Gastroesophageal sphincter (tissue), 4 donors: ENCODE measurements at places on chromosomes 1 and 21.

GRCh38 chr1:16628361-16629111, 15.2 kb upstream of the NBPF1 start:
- no peaks in the 10 kb centered on the region for H3K27me3 ChIP-seq
- ATAC-seq: no peak
- H3K27ac ChIP-seq: no peak overlapping the region
- H3K36me3 ChIP-seq: no peaks in the 10 kb centered on the region

- ATAC-seq: peak; percentile 76
- no peak within 1 kb of the TSS for H3K27ac ChIP-seq
- H3K4me3 ChIP-seq: peak within 1 kb of the TSS; percentile 50
- no peaks in the 10 kb centered on the region for H3K4me1 ChIP-seq
- no peaks in the 10 kb centered on the region for H3K27me3 ChIP-seq
These were observed at the start of gene TSTD1 for GRCh38 chr1:161038523-161039153. Gene TSTD1, minus strand, starts transcription at chr1:161038964. Its CDS starts 75 bp downstream, at chr1:161038889.

DNA sequence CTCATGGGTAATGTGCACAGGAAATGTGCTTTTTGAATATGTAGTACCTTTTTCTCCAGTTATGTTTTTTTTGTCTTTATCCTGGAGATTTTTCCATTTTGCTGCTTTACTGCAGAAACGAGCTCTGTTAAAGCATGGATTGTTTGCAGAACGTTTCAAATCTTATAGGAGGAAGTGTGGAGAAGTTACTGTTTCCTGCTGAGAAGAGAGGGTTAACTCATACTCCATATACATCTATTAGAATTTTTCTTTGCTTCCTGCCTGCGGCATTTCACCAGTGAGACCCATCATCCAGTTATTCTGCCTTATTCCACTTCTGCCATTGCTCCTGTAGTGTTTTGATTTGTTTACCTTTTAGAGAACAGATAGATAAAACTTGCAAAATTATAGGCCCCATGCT, 2.0 kb downstream of the RPRD2 start:
- peak overlapping the region; percentile 95 for H3K4me3 ChIP-seq
- peaks cover 58% of the 10 kb centered on the region for H3K4me1 ChIP-seq
- no peak for ATAC-seq

- no peak overlapping the region for H3K4me3 ChIP-seq
- no peaks in the 10 kb centered on the region for H3K4me1 ChIP-seq
- ATAC-seq: no peak
- no peaks in the 10 kb centered on the region for H3K27me3 ChIP-seq
- H3K27ac ChIP-seq: no peak overlapping the region
These were observed 314.9 kb downstream of the KIF26B start for GRCh38 chr1:245469734-245470133.

DNA sequence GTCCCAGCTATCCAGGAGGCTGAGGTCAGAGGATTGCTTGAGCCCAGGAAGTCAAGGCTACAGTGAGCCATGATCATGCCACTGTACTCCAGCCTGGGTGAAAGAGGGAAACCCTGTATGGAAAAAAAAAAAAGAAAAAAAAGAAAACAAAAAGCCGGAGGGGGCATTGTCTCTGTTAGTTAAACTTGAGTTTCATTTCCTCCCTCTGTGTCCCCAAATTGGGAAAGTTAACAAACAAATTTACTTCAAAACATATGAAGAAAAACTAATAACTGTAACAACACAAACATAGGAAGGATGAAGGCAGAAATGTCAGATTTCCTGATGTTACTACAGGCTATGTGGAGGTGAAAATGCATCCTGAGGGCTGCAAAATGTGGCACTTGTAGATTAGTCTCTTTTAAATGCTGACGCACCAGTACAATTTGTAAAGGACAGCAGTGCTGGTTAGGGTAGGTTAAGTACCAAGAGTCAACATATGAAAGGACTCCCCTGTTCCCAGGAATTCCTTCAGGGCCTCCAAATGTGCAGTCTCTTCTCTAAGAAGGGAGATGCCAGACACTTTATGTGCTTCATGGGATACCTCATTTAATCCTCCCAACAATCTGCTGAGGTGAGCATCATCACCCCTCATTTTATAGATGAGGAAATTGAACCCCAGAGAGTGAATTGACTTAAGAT, 52.9 kb downstream of the DEGS1 start:
- no peak overlapping the region for H3K4me3 ChIP-seq
- H3K36me3 ChIP-seq: no peaks in the 10 kb centered on the region
- H3K27me3 ChIP-seq: no peaks in the 10 kb centered on the region
- ATAC-seq: no peak
- no peaks in the 10 kb centered on the region for H3K4me1 ChIP-seq
- H3K27ac ChIP-seq: no peak overlapping the region

DNA sequence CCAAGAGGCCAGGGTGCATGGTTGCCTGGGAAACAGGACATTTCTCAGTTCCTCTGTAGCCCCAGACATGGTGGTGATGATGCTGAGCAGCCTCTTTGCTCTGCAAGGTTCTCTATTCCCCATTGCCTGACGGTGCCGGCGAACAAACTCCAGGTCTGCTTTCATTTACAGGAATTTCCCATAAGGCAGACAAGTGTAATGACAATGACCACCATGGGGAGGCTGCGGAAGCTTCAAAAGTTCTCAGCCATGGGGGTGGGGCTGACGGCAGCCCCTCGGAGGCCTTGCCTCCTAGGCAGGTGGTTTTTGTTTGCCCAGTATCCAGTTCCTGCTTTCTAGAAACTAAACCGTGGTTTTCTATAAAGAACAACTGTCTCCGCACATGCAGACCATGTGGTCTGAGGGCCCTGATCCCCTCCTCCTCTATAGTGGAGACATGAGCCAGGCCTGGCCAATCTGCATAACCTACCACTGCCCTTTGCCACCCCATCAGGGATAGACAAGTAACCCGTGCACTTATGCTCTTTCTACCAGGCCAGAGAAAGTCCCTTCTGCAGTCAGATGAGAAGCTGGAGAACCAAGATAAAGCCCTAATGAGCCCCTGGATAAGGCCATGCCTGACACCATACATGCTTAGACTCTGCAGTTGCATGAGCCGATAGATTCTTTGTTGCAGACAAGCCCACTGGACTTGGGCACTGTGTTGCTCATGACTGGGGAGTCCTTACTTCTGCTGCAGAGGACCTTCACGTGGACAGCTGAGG, 54.1 kb downstream of the LDLRAD2 start:
- no peak overlapping the region for H3K4me3 ChIP-seq
- no peak overlapping the region for H3K27ac ChIP-seq
- ATAC-seq: no peak
- H3K4me1 ChIP-seq: peaks cover 58% of the 10 kb centered on the region
- no peaks in the 10 kb centered on the region for H3K27me3 ChIP-seq
- peaks cover 94% of the 10 kb centered on the region for H3K36me3 ChIP-seq

- no peak for ATAC-seq
- no peaks in the 10 kb centered on the region for H3K36me3 ChIP-seq
- H3K27ac ChIP-seq: no peak overlapping the region
- no peak overlapping the region for H3K4me3 ChIP-seq
- no peaks in the 10 kb centered on the region for H3K27me3 ChIP-seq
These were observed 122.8 kb downstream of the LBR start for GRCh38 chr1:225304996-225305395.

GRCh38 chr1:101394041-101394440, 157.2 kb downstream of the S1PR1 start:
- no peak for ATAC-seq
- no peaks in the 10 kb centered on the region for H3K36me3 ChIP-seq
- no peak overlapping the region for H3K27ac ChIP-seq
- H3K4me1 ChIP-seq: no peaks in the 10 kb centered on the region

DNA sequence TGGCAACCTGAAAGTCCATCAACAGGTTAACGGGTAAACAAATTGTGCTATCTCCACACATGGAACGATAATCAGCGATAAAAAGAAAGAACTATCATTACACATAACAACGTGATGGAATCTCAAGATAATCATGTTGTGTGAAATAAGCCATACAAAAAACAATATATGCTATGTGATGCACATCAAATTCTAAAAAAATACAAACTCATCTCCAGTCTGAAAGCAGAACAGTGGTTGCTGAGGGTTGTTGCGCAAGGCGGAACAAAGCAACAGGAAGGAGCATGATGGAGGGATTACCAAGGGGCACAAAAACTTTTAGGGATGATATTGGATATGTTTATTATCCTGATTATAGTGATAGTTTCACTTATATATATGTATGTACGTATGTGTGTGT, 324.8 kb downstream of the VAV3 start:
- no peak overlapping the region for H3K4me3 ChIP-seq
- H3K27me3 ChIP-seq: no peaks in the 10 kb centered on the region
- H3K36me3 ChIP-seq: no peaks in the 10 kb centered on the region
- no peaks in the 10 kb centered on the region for H3K4me1 ChIP-seq
- no peak overlapping the region for H3K27ac ChIP-seq

GRCh38 chr1:168116327-168116799, 20.4 kb downstream of the GPR161 start:
- H3K27me3 ChIP-seq: no peaks in the 10 kb centered on the region
- no peak overlapping the region for H3K27ac ChIP-seq
- ATAC-seq: no peak
- peaks cover 3% of the 10 kb centered on the region for H3K4me1 ChIP-seq
- H3K36me3 ChIP-seq: no peaks in the 10 kb centered on the region
- no peak overlapping the region for H3K4me3 ChIP-seq

GRCh38 chr1:41795205-41795762, 123.4 kb downstream of the HIVEP3 start:
- H3K27me3 ChIP-seq: no peaks in the 10 kb centered on the region
- no peak overlapping the region for H3K4me3 ChIP-seq
- H3K4me1 ChIP-seq: no peaks in the 10 kb centered on the region
- ATAC-seq: no peak
- H3K27ac ChIP-seq: no peak overlapping the region

- no peak overlapping the region for H3K4me3 ChIP-seq
- no peaks in the 10 kb centered on the region for H3K4me1 ChIP-seq
- H3K27me3 ChIP-seq: no peaks in the 10 kb centered on the region
- H3K36me3 ChIP-seq: no peaks in the 10 kb centered on the region
- ATAC-seq: no peak
- no peak overlapping the region for H3K27ac ChIP-seq
These were observed 125.0 kb upstream of the IVNS1ABP start for GRCh38 chr1:185442050-185442449.

DNA sequence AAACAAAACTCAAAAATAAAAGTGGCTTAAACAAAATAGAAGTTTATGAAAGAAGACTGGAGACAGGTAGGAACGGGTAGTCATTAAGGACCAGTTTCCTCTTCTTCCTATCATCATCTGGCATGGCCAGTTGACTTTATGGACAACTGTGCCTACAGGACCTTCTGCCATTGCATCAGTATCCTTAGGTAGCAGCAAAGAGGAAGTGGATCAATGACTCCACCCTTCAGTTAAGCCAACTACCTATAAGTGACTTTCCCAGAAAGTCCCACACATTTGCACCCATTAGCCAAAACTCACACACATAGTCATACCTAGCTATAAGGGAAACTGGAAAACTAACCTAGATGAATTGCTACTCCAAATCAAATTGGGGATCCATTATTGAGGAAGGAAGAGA, 51.7 kb downstream of the RASAL2 start:
- no peaks in the 10 kb centered on the region for H3K36me3 ChIP-seq
- no peak for ATAC-seq
- H3K4me3 ChIP-seq: no peak overlapping the region
- no peak overlapping the region for H3K27ac ChIP-seq
- no peaks in the 10 kb centered on the region for H3K4me1 ChIP-seq

- no peaks in the 10 kb centered on the region for H3K36me3 ChIP-seq
- ATAC-seq: no peak
These were observed 9.1 kb downstream of the TUFT1 start for GRCh38 chr1:151549199-151549598.

GRCh38 chr1:53327182-53327913, 522 bp downstream of the LRP8 start:
- H3K27me3 ChIP-seq: no peaks in the 10 kb centered on the region
- H3K4me3 ChIP-seq: peak overlapping the region; percentile 78
- H3K36me3 ChIP-seq: no peaks in the 10 kb centered on the region

DNA sequence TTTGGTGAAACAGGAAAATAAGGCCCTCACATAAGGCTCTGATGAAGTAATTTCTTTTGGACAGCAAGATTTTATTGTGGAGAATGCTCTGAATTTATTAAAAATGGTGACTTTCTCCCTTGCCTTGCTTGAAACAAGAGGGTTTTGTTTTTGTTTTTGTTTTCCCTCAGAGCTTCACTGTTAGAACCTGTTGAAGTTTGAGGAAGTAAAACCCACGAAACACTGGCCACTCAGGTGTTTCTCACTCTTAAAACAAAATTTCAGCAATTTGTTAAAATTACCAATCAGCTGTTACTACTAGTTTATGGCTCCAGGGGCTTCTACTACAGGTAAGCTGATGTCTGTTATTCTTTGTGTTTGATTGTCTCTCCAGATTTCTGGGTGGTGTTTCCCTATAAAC, 112.6 kb upstream of the B3GALT2 start:
- no peaks in the 10 kb centered on the region for H3K27me3 ChIP-seq
- H3K4me1 ChIP-seq: no peaks in the 10 kb centered on the region
- H3K27ac ChIP-seq: no peak overlapping the region
- no peak for ATAC-seq
- no peak overlapping the region for H3K4me3 ChIP-seq
- no peaks in the 10 kb centered on the region for H3K36me3 ChIP-seq

DNA sequence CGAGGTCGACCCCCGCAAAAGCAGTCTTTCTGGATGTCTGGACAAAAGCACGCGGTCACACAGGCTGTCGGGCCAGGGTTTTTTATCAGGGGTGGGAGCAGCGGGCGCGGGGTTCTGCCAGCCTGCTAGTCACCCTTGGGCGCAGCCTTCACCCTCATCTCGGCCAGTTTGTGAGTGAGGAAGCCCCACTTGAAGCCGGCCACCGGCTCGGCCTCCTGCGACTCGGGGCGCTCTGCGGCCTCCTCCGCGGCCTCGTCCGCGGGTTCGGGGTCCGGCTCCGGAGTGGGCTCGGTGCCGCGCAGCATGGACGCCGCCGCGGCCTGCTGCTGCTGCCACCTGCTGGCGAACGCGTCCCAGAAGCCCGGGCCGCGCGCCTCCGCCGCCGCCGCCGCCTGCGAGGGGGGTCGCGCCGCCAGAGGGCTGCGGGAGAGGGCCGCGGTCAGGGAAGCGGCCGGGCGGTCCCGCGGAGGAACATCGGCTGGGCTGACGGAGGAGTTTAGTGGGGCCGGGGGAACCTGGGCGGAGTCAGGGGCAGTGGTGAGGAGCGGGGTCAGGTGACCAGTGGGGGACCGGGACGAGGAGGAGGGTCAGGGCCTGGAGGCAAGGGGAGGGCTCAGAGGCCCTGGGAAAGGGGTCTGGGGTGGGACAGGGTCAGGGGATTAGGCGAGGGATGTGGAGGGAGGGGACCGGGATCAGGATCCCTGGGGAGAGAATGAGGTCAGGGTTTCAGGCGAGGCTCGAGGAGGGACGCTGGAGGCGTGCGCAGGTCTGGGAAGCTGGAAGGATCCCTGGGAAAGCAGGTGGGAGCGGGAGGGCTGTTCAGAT, 4.5 kb downstream of the C1orf232 start:
- peak overlapping the region; percentile 57 for H3K4me3 ChIP-seq
- H3K27me3 ChIP-seq: no peaks in the 10 kb centered on the region
- H3K4me1 ChIP-seq: peaks cover 10% of the 10 kb centered on the region
- H3K36me3 ChIP-seq: no peaks in the 10 kb centered on the region
- ATAC-seq: peak; percentile 67

GRCh38 chr1:62050165-62050564, 144.5 kb upstream of the L1TD1 start:
- H3K36me3 ChIP-seq: peaks cover 18% of the 10 kb centered on the region
- no peak overlapping the region for H3K27ac ChIP-seq
- H3K4me3 ChIP-seq: no peak overlapping the region
- no peak for ATAC-seq
- no peaks in the 10 kb centered on the region for H3K4me1 ChIP-seq

- H3K27me3 ChIP-seq: no peaks in the 10 kb centered on the region
- H3K4me1 ChIP-seq: peaks cover 18% of the 10 kb centered on the region
- H3K27ac ChIP-seq: no peak overlapping the region
These were observed 16.7 kb downstream of the ALX3 start for GRCh38 chr1:110053552-110054428.
